ENCODE measurements at places on chromosomes 2 and 18.

- DNase-seq = no peak
Measured at GRCh38 chr2:199933466-199933865, 21.8 kb downstream of the TYW5 start.

GRCh38 chr2:32553829-32554432 lies 73.9 kb upstream of the TTC27 start:
- DNase-seq = no peak

DNA sequence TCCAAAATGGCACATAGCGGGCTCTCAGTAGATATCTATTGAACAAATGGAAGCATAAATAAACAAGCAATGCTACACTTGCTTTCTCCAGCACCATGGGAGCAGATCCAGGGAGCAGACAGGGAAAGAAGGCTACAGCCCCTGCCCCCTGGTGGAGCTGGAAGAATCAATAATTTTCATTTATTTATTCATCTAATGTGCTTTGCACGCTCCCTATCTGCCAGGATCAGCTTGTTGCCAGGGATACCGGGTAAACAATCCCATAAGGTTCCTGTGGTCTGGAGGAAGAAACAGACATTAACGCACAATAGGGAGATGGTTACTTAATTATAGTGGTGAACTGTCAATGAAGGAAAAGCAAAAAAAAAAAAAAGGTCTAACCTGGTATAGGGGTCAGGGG lies 40.1 kb upstream of the CLASP1 start:
- no peak for DNase-seq

- no peak for DNase-seq
Measured at GRCh38 chr2:73373344-73373743, 12.3 kb upstream of the ALMS1 start.

GRCh38 chr2:61255580-61256437 lies 93.8 kb downstream of the C2orf74 start:
- DNase-seq = no peak

- DNase-seq = no peak
Measured at GRCh38 chr2:54628418-54628817, 95.0 kb upstream of the EML6 start.

GRCh38 chr18:23523429-23524212 lies 20.3 kb downstream of the RMC1 start:
- no peak for DNase-seq

GRCh38 chr18:34086370-34086769 lies 138.3 kb downstream of the NOL4 start:
- no peak for DNase-seq

DNA sequence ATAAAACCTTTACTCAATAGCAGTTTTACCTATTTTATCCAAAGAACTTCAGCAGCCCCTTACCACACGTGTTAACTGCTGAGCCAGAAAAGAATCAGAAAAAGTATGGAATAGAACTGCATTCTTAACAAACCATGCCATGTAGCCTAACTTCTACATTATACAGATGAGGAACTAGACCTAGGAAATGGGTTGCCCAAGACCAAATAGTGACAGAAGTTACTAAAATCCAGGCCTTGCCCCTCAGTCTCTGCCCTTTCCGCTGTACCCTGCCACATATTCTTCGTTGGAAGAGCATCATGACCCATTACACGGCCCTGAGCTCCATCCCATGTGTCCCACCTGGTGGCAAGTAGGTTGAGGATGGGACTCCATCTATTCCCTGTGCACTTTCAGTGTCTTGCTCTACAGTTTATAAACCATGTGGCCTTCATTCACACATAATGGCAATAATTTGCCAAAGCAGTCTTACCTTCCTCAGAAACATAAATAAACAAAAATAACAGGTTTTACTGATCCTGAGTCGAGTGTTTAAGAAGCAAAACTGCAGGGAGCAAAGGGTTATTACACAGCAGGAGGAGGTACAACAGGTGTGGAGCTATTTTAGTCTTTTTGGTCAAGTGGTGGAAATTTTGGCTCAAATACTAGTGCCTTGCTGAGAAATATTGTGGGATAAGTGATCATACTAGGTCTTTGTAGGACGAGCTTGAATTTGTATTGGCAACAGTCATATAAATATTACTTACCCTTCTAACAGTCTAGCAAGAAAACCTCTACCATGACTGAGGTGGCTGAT lies 46.5 kb downstream of the HNRNPLL start:
- no peak for DNase-seq

DNA sequence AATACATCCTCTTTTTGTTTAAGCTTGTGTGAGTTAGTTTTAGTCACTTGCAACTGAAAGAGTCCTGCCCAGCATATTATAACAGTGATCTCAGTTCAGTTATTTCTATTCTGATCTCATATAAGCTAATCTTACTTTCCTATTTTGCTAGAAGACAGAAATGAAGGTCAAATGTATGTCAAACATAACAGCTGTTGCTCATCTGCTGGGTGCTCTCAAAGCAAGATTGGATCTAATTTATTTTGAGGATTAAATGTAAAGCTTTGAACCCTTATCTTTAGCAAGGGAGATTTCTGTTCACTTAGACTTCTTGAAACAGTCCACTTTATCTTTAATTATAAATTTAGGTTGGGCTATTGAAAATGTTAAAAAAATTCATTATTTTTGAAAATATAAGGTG lies 31.2 kb downstream of the CRYGD start:
- DNase-seq = no peak

- DNase-seq = no peak
Measured at GRCh38 chr2:132937629-132938028, 267.6 kb upstream of the LYPD1 start.

- DNase-seq = no peak
Measured at GRCh38 chr2:24238158-24238557, 63.3 kb downstream of the FAM228A start.

DNA sequence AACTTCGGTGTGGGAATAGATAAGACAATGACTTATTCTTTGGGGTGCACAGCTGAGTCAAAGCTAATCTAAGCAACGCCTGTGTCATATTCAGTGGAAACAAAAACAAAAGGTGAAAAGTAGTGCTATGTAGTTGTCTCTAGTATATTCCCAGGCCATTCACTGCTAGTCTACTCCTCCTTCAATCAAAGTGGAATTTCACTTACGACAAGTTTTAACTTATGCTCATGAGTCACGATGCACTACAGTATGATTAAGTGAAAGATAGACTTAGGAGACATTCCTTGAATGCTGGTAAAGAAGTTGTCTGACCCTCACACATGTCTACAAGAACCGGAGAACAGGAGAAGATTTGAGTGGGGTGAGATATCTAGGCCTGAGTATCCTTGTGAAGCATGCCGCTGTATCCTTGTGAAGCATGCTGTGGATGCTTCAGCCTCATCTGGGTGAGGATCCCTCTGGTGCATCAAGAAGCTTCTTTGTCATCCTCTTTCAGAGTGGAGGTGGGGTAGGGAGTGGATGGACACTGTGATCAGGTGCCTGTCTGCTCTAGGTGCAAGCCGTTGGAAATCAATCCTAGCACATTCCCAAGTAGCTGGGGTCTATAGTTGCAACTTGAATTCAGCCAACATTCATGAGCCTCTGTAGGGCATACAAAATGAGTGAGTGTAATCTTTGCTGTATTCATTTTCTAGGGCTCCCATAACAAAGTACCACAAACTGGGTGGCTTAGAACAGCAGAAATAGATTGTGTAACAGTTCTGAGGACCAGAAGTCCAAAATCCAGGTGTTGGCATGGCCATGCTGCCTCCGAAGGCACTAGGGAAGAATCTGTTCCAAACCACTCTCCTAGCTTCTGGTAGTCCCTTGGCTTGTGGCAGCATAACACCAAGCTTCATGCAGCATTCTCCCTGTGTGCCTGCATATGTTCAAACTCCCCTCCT lies 173.5 kb upstream of the FN1 start:
- DNase-seq = no peak

DNA sequence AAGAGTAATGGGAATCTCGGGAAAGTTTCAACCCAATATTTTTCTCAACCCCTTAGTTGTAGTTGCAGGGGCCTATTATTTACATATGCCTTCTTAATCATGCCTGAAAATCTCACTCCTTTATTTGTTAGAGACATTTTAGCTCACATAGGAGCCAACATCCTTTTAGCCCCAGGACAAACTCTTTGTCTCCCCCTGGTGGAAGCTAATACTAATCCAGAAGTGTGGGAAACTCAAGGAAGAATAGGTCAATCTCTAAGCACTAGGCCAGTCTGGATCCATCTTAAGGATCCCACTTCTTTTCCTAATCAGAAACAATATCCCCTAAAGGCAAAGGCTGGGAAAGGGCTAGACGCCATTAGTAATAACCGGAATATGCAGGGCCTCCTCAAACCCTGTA lies 550.9 kb upstream of the PKDCC start:
- DNase-seq = no peak

- no peak for DNase-seq
Measured at GRCh38 chr2:26897807-26898479, 50.0 kb downstream of the DPYSL5 start.

- DNase-seq = no peak
Measured at GRCh38 chr2:152449578-152449977, 114.6 kb downstream of the FMNL2 start.

DNA sequence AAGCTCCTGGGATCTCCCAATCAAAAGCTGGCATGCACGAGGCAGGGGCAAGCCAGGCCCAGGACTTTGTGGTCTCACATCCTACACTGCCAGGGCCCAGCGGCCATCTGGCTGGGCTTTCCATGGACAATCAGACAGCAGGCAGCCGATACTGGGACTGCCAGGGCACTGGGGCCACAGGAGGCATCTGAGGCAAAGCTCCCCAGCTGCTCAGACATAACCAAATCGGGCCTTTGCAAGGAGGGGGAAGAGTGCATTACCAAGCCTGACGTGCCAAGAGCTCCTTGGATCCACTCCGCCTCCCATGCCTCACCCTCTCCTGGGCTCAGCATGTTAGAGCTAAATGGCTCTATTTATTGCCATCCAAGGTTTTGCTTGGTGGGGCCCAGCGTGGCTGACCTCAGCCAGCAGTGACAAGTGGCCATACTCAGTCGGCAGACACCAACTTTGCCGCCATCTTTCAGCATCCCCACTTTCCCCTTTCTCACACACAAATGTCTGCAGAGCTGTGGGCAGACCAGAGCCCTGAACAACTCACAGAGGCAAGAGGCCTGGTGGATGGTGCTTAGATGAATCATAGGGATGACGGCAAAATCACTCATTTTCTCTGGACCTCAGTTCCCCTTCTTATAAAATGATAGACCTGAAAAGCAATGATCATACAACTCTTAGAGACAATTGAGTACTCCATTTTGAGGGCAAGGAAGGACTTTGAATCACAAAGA lies 200.8 kb downstream of the TTC32 start:
- DNase-seq = no peak

- DNase-seq = no peak
Measured at GRCh38 chr2:117933884-117934354, 80.0 kb downstream of the CCDC93 start.

DNA sequence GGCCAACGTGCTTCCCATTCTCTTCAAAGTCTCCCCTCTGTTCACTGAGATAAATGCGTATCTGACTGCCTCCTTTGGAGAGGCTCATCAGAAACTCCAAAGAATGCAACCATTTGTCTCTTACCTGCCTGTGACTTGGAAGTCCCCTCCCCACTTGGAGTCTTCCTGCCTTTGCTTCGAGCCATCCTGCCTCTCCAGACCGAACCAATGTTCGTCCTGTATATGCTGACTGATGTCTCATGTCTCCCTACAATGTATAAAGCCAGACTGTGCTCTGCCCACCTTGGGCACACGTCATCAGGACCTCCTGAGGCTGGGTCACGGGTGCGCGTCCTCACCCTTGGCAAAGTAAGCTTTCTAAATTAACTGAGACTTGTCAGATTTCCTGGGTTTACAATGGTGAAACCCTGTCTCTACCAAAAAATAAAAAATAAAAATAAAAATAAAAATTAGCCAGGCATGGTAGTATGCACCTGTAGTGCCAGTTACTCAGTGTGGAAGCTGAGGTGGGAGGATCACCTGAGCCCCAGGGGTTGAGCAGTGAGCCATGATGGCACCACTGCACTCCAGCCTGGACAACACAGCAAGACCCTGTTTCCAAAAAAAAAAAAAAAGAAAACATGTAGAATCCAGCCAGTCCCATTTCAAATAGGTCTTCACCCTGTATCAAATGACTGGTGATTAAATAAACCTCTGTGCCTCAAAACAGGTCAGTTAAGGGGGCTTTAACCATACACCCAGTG lies 29.0 kb downstream of the HDLBP start:
- DNase-seq = no peak

- no peak for DNase-seq
Measured at GRCh38 chr2:199364153-199364552, 93.6 kb downstream of the SATB2 start.

GRCh38 chr2:8141079-8141707 lies 540.7 kb upstream of the ID2 start:
- no peak for DNase-seq

DNA sequence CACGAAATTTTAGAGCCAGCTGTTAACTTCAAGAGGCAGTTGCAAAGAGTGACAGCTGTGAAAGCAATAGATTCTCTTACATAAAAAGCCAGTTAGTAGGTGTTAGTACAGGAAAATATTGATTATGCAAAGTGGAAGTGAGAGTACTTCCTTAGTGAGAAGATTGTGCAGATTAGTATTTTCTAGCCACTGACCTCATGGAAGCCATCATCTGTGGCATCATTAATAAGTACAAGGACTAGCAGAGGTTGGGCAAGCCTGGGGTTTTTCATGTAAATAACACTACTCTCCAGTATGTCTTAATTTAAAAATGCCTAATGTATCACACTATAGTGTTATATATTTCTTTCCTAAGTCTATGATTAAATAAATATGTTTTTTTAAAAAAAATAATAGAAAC lies 166.2 kb upstream of the DTNA start:
- DNase-seq = no peak

- no peak for DNase-seq
Measured at GRCh38 chr18:61860302-61860701, 32.5 kb downstream of the RNF152 start.

Measured in effector CD4-positive, alpha-beta T cell (primary cell).